Activated T-cell treated with anti-CD3 and anti-CD28 coated beads for 1 hour (primary cell): ENCODE measurements at places on chromosomes 1 and 21.

DNA sequence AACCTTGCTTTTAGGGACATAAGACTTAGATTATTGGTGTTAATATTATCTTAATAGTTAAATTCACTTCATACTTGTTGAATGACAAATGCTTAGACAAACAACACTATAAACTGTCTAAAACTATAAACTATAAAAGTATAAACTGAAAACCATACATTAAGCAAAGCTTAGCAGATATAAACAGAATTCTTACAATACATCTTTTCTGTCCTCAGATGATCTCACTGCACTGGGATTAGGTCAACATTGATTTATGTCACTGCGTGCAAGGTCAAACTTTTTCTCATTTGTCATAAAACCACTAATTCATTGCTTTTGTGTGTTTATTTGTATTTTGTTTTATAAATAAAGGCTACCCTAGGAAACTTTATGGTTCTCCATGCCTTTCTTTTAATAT is 1491.8 kb downstream of the NCAM2 start:
- no peak for DNase-seq

GRCh38 chr1:165905853-165906252 is 78.4 kb downstream of the UCK2 start:
- no peak for DNase-seq

- no peak for DNase-seq
These were observed 8.4 kb downstream of the FOXE3 start for GRCh38 chr1:47424336-47424982.

DNA sequence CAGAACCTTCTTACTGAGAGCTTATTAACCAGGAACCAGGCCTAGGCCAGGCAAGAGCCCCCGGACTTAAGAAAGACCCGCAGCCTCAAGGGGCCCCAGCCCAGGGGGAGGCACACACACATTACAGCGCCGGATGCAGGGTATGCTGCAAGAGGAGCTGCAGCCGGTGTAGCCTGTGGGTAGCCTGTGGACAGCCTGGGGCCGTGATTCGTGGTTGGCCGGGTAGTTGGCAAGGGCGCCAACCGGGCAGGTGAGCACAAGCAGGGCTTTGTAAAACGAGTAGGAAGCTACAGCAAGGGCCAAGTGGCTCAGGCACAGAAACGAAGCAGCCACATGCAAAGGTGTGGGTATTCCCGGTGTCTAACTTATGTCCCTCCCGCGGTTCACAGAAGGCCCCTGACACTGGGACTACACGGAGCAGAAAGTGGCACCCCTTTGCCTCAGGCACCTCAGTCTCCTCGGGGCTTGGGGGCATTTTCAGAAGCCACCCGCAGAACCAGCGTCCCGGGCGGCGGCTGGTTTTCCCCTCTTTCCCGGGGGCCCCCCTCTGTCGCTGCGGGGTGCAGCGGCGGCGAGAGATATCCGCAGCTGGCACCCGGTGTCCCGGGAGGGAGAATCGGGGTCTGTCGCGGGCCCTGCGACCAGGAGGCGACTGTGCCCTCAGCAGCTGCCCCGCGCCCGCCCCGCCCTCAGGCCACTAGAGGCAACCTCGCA is 40.8 kb downstream of the KIAA1614 start:
- DNase-seq, result peak; percentile 4

DNA sequence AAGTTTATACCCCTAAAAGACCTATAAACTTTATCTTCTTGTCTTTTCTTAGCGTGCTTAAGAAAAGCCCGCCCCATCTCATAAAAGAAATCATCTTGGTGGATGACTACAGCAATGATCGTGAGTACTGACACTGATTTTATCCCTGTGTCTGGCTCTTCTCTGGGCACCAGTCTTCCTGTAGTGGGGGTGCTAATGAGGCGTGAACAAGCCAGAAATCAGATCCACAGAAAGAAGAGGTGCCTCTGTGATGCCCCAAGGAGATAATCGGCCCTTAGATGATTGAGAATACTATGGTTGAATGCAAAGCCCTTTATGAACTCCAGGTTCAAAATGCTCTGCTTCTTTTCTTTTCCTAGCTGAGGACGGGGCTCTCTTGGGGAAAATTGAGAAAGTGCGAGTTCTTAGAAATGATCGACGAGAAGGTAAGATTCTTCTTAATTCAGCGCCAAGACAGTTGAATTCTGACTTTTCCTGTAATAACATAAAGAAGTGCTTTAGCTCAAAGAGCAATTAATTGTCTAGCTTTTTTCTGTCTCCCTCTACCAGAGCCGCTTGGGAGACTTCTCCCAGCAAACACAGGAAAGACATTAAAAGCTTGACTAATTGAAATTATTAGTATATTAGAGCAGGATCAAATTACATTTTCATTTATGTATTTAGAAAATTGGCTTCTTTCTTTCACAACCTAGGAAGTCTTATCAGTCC is 169.4 kb downstream of the GALNT2 start:
- no peak for DNase-seq

- DNase-seq, result no peak
These were observed 135.6 kb downstream of the GPATCH2 start for GRCh38 chr1:217495249-217495648.

DNA sequence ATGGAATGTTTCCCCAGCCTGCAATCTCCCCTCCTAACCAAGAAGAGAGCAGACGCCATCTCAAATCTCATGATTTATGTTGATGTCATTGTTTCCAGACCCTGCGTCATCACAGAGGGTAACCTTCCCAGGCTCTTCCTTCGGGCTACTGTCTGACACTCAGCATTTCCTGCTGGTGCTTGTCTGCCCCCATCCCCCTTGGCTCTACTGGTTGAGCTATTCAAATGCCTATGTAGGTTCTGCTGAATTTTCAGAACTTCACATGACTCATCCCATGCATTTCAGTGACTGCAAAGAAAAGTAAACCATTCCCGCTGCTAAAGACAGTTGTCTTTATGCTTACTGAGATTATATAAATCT is 24.8 kb upstream of the ITPKB start:
- DNase-seq, result no peak

GRCh38 chr1:1900883-1901640 is 10.2 kb upstream of the GNB1 start:
- no peak for DNase-seq

DNA sequence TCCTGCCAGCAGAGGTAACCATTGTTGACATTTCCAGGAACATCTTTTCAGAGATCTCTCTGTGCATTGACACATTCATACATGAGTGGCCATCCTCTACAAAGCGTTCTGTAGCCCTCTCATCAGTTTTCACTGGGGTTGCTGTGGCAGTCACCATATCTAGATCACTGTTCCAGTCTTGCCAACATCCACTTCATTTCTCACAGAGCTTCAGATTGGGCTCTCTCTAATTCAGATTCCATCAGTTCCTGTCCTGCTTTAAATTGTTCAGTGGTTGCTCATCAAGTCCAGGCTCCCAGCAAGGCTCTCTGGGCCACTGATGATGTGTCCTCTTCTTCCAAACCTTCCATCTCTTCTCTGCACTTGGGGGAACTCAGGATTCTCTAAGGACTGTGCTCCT is 173.7 kb downstream of the KCNJ6 start:
- no peak for DNase-seq

GRCh38 chr1:168084396-168085231 is 52.1 kb downstream of the GPR161 start:
- peak; percentile 48 for DNase-seq

DNA sequence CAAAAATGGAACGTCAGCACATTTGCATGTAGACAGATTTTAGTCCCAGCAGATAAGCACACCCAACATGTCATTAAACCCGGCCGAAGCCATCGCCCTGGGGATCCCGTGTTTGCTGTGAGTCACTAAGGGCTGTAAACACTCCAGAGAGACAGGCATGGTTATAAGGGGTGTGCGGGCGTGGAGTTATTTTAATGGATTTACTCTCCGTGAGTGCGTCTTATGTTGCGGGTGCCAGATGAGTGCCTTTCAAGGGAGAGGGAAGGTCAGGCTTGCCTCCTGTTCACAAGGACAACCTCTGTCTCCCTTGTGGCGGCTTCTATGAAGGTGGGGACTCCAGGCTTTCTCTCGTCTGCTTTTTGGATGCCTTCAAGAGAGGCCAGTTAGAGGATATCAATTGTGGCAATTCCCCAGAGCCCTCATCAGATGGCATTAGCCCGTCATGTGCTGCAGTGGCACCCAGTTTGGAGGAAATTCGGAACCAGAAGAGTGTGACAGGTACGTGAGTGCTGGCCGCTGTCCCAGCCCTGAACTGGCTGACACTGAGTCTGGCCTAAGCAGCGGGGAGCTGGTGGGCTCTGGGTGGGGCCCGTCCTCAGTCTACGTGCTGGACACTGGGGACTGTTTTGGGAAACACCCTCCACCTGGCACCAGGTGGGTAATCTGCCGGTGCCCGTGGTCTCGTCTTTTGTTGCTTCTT is 223.8 kb upstream of the TMEM51 start:
- DNase-seq, result no peak

DNA sequence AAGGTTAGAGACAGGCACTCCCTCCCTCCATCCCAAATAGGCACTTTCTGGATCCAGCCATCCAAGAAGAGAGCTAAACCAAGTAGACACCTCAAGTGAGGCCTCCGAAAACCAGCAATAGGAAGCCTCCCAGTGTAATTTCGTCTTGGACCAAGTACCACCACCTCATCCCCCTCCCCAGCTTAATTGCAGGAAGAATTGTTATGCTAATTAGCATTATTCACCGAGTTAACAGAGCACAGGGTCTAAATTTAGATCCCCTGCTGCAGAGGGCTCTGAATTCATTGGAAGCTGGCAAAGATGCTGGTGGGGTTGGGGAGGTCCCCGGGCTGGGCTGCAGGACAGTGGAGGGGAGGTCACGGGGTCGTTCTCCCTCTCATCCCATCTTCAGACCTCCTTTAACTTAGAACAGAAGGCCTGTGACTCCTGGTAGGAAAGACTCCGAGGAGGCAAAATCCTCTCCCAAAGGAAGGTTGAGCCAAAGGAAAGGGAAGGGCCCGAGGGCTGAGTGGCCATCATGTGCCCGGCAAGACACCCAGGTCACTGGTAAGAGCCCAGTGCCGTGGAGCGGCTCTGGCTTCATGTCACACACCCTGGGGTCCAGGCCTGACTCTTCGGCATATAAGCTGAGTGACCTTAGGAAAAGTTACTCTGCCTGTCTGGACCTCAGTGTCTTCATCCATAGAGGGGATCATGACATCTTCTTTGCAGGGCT is 209.2 kb upstream of the GRIK3 start:
- no peak for DNase-seq

DNA sequence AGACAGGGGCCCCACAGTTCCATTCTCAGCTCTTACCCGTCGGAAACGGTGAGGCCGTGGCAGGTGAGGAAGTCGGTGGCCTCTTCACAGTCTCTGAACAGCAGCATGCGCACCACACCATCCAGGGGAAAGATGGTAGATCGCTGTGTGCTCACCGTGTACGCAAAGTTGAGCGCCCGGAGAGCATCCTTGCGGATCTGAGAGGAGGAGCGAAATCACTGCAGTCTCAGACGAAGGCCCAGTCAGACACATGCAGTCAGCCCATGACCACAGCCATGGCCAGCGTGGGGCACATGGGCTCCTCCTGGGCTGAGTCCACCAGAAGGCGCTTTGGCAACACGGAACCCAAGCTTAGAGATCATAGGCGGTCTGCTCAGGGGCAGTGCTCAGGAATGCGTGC is 18.5 kb downstream of the MCM3AP start:
- DNase-seq, result no peak

GRCh38 chr1:1929102-1929638 is 10.1 kb upstream of the TMEM52 start:
- DNase-seq, result no peak

DNA sequence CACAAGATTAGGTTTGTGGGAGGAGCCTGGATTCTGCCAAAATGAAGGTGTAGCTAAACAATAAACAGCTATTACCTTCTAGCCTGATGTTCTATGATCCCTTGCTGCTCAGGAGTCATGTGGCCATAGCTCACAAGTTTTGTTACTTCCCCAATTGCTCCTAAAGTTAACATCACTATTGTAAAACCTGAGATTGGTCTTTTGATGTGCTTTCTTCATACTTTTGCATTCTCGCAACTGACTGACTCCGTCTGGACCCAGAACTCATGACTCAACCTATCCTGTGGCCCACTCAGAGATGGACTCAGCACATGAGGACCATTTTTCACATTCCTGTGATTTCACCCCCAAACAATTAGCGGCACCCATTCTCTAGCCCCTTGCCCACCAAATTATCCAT is 69.1 kb downstream of the PTGS2 start:
- DNase-seq, result no peak

DNA sequence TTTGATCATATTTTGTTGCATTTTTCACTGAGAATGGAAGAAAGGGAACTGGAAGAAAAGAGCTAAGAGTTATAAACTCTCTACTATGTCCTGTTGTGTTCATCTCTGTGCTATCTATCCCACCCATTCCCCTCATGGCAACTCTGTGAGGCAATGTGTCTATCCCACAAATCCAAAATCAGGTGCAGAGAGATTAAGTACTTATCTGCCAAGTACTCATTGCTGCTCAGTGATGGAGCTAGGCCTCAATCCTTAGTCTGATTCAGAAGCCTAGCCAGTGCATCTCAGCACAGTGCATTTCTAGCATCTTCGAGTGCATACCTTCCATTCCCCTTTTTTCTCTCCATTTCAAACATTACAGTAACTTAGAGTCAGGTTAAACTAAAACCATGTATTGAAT is 270.6 kb downstream of the TPR start:
- no peak for DNase-seq

DNA sequence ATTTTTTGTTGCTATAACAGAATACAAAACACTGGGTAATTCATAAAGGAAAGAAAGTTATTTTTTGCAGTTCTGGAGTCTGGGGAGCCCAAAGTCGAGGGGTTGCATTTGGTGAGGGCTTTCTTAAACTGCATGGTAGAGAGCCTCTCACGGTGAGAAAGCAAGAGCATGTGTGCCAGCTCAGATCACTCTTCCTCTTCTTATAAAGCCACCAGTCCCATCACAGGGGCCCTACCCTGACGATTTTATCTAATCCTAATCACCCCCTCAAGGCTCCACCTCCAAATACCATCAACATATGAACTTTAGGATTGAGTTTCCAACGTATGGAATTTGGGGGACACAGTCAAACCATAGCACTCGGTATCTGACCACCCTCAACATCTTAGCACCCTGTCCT is 1.0 kb upstream of the STRIP1 start:
- no peak for DNase-seq

GRCh38 chr1:48603222-48603621 is 131.2 kb upstream of the SPATA6 start:
- DNase-seq, result no peak

GRCh38 chr1:42996384-42996970 is 37.8 kb upstream of the SLC2A1 start:
- DNase-seq, result no peak

GRCh38 chr1:171424494-171424893 is 60.8 kb upstream of the PRRC2C start:
- no peak for DNase-seq

- DNase-seq, result no peak
These were observed 54.6 kb downstream of the DMRTB1 start for GRCh38 chr1:53513846-53514245.

- no peak for DNase-seq
These were observed 155.7 kb downstream of the FGGY start for GRCh38 chr1:59452559-59452958.

- no peak for DNase-seq
These were observed 26.7 kb downstream of the HLX start for GRCh38 chr1:220905650-220906560.

DNA sequence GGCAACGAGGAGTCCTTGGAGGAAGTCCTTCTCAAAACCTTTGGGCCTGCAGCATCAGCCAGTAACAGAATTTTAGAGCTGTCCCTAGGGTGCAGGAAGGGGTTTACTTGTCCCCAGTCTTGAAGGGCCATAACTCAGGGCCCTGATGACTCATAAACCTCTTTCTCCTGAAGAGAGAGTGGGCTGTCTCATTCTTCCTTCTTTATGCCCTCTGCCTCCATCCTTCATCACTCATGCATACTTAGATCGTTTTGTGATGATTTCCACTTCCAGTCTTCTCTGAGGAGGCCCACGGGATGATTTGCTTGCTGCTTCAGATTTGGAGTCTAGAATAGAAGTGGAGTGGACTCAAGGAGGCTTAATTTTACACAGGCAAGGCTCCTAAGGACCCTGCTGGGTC is 60.2 kb downstream of the NDUFS5 start:
- DNase-seq, result no peak
